ENCODE measurements at places on chromosomes 2 and 18.

GRCh38 chr18:55038162-55038561, 78.9 kb upstream of the CCDC68 start:
- peak; percentile 68 for DNase-seq

DNA sequence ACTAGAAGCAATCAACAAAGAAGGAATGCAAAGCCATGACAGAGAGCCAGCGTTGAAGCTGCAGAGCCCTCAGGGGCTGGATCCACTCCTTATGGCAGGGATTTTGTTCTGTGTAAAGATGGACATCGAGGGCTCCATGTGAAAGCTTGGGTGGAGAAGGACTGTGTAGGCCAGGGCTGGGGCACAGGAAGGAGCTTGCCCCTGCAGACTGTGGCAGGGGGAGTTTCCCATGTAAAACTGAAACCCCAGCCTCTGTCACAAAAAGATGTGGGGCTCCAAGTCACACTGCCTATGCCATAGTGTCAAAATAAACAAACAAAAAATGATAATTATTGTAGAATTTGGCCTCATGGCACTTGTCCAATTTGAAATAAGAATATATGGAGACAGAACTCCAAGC, 408.7 kb upstream of the HS6ST1 start:
- DNase-seq, result no peak

- DNase-seq, result no peak
These were observed 57.1 kb downstream of the ZFP36L2 start for GRCh38 chr2:43169099-43169945.

- no peak for DNase-seq
These were observed 25.3 kb upstream of the STARD7 start for GRCh38 chr2:96233880-96234316.

- no peak for DNase-seq
These were observed 723.4 kb upstream of the LRRTM4 start for GRCh38 chr2:78245394-78246135.

GRCh38 chr18:49572611-49573345, 10.9 kb downstream of the LIPG start:
- no peak for DNase-seq

GRCh38 chr2:65528241-65528574, 95.8 kb upstream of the SPRED2 start:
- no peak for DNase-seq

DNA sequence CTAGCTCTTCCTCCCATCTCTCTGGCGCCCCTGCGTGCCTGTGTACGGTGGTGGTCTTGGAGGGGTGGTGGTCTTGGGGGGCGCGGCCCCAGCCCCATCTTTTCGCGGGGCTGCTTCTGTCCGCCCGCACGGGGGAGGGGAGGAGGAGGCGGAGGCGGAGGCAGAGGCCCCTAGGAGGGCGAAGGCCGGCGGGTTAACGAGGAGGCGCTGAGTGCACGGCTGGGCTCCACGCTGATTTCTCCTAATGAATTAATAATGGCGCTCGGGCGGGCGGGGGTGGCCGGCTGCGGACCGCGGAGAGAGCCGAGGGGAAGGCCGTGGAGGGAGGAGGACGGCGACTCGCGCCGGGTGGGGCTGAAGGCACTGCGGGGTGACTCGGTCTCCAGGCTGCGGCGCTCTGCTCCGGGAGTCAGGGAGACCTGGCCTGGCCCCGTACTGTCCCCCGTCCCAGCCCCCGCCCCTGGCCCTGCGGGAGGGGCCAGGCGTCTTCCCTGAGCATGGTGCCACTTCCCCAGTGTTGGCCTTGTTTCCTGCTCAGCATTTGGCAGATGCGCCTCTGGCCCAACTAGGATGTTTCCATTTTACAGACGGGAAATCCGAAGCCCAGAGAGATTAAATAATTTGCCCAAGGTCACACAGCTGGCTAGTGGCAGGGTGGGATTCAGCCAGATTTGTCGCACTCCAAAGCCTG, 6.0 kb downstream of the GAREM2 start:
- DNase-seq, result peak; percentile 31

GRCh38 chr2:238601433-238602222, 174.9 kb downstream of the ASB1 start:
- peak; percentile 36 for DNase-seq

GRCh38 chr2:216932863-216933548, 73.1 kb upstream of the TNP1 start:
- DNase-seq, result no peak

DNA sequence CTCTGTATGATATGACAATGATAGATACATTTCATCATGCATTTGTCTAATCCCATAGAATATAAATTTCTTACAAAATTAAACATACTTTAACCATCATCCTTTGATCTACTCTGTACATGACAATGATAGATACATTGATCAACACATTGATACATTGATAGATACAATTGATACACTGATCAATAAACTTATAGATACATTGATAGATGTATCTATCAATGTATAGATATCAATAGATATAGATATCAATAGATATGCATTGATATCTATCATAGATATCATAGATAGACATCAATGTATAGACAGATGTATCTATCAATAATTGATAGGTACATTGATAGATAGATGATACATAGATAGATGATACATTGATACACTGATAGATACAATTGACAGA, 105.4 kb downstream of the DYM start:
- DNase-seq, result no peak

DNA sequence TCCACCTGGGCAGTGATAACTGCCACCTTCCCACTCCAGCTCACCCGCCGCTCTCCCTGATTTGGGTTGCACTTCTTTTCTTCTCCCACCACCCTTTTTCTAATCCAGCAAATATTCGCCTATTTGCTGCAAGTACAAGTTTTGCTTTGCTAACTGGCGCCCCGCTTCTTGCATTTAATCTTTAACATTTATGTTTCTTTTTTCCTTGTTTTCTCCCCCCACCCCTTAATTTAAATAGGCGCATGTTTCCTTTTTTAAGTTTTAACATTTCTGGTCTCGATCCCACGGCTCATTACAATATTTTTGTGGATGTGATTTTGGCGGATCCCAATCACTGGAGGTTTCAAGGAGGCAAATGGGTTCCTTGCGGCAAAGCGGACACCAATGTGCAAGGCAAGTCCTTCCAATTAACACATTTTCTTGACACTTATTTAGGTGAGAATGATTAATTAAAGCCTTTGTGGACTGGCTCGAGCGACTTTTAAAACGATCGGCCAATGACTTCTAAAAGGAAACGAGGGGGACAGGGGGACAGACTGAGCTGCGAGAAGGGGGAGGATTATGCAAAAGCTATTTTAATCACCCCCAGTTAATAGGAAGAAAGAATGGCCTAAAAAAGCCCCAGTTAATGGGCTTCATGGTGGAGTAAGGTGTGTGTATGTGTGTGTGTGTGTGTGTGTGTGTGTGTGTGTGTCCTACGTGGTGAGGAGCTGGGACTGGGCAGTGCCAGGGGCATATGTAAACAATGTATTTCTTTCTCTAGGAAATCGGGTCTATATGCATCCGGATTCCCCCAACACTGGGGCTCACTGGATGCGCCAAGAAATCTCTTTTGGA, 1.6 kb downstream of the TBR1 start:
- DNase-seq, result no peak

- DNase-seq, result no peak
These were observed 326.3 kb upstream of the MC4R start for GRCh38 chr18:60698901-60699300.

DNA sequence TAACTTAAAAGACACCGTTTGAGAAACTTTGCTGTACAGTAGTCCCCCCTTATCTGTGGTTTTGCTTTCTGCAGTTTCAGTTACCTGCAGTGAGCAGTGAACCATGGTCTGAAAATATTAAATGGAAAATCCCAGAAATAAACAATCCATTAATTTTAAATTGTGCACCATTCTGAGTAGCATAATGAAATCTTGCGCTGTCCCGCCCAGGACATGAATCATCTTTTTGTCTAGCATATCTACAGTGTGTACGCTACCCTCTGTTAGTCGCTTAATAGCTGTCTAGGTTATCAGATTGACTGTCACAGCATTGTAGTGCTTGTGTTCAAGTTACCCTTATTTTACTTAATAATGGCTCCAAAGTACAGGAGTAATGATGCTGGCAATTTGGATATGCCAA, 6.1 kb downstream of the ARPC2 start:
- no peak for DNase-seq

DNA sequence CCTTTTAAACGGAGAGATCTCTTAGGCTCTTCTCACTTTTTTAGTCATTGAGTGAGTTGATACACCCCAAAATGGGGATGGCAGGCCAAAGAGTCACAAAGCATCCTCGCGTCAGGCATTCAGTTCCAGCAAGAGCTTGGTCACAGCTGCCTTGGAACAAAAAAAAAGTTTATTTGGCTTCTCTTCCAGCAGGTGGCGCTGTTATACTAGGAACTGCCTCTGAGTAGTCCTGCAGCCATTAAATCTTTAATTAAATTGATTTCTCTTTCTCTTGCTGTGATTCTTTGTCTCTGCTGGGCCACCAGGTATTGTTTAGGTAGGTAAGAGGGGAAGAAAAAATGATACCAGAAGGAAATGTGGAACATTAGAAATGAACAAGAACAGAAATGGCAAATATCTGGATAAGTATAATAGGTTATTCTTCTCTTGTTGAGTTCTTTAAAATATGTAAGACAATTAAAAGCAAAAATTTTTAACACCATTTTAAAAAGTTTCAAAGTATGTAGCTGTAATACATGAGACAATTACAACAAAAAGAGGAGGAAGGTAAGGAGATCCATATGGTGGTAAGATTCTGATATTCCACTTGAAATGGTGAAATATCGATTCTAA, 175.1 kb downstream of the GALNT1 start:
- DNase-seq, result peak; percentile 57

DNA sequence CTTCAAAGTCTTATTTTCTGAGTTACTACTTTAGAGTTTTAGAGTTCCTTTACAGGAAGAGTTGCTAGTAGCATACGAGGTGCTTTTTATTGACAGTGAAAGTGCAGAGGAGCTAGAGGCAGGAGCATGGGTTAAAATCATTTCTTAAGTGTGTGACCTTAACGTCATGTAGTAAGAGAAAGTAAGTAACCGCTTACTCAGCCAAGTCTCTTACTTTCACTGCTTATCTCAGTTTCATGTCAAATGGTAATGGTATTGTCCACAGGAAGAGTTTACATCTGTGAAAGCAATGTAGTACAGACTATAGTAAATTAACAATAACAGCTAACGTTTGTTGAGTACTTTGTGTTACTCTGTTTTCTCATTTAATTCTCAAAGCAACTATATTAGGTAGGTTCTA, 12.6 kb downstream of the NDUFAF7 start:
- DNase-seq, result no peak

DNA sequence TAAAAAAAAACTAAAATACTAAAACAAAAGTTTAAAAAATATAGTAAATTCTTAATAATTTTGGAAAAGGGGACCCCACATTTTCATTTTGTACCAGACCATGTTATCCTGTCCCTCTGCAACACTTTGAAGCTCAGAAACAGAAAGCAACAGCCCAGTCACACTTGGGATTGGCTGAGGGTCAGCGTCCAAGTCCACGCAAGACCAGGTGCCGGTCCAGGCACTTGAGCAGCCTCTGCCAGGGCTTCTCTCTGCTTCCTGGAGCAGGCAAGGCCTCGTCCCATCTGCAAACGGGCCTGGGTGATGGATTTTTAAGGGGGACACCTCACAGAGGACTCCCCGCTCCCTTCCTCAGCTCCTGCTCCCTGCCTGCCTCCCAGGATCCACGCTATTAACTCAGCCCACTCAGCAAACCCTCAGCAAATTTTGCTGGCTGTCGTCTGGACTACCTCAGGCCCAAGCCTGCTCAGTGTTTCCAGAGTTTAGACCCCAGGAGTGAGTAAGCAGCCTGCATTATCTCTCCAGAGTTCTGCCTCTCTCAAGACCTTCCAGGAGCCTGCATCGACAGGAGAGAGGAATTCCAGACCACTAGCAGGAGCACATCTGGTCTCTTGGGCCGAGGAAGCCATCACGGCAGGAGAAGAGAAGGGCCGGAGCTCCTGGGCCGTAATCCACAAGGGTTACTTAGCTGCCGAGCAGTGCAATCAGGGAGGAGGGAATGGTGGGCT, 88.7 kb upstream of the STPG4 start:
- DNase-seq, result no peak

DNA sequence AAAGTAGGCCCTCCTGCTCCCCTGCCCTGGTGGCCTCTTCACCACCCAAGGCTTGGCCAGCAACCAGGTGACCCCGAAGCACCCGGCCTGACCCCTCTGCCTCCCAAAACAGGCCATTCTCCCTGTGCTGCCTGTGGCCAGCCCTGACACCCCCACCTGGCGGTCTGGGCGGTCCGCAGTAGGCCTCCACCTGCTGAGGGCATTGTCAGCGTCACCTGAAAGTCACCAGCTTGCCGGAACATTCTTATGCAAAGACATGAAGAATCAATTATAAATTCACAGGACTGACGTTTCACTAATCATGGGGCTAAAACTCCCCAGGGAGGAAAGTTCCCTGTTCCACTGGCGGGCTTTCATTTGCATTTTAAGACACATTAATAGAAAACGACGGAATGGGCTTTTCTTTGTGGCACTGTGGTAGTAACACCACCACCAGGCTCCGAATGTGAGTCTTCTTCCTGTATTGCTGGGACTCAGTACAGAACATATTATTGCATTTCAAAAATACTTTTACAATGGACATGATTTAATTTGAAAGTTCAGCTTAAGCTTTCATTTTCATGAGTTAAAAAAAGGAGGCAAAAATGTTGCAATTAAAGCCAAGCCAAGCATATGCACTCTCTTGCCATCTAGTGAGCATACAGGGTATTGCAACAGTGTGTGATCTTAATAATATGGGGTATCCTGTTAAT, 57.4 kb downstream of the ADI1 start:
- peak; percentile 53 for DNase-seq

DNA sequence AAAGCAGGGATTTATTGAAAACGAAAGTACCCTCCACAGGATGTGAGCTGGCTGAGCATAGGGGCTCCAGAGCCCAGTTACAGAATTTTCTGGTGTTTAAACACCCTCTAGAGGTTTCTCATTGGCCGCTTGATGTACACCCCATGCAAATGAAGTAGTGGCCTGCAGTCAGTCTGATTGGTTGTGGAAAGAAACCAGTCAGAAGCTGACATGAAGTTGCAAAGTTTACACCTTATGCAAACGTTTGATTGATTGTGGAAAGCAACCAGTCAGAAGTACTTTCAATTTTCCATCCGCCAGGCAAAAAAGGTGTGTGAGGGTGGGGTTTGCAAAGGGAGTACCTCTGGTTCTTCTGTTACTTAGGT, 62.3 kb downstream of the VWA3B start:
- DNase-seq, result peak; percentile 59

- DNase-seq, result no peak
These were observed 159.8 kb downstream of the ARHGAP15 start for GRCh38 chr2:143289025-143289424.
